Smooth muscle cell of trachea (primary cell): ENCODE measurements at places on chromosomes 12 and 14. TPM values are rescaled to one million over a fixed set of nuclear protein-coding genes. Genes with fewer than 3 reads are reported as not detected.

RGS6 gene
- not detected in 2 replicates for total RNA-seq

DDX23 gene
- 77.6 and 78.5 TPM in 2 replicates for total RNA-seq

CAPS2 gene
- 10.4 and 14.8 TPM in 2 replicates for total RNA-seq

PTGER2 gene
- total RNA-seq: 26.3 and 34.5 TPM in 2 replicates

PSMD9 gene
- total RNA-seq: 94.4 and 139 TPM in 2 replicates

LTBP2 gene
- total RNA-seq: 165 and 248 TPM in 2 replicates

SVOP gene
- total RNA-seq: not detected in 2 replicates

OR4E2 gene
- not detected in 2 replicates for total RNA-seq

KLHL33 gene
- total RNA-seq: 0.17 and 0.29 TPM in 2 replicates

GPR84 gene
- not detected in 2 replicates for total RNA-seq

MDM1 gene
- 7.4 and 17.2 TPM in 2 replicates for total RNA-seq

LUM gene
- 202 and 375 TPM in 2 replicates for total RNA-seq

IAPP gene
- total RNA-seq: not detected in 2 replicates

SALL2 gene
- total RNA-seq: 4.2 and 6.0 TPM in 2 replicates

MYRFL gene
- not detected in 2 replicates for total RNA-seq

BRMS1L gene
- 2.8 and 8.6 TPM in 2 replicates for total RNA-seq
